Sigmoid colon (tissue), 7 donors: ENCODE measurements at places on chromosomes 7 and 10.

- no peak for DNase-seq
These were observed 408.4 kb downstream of the SUGCT start for GRCh38 chr7:40542982-40543741.

DNA sequence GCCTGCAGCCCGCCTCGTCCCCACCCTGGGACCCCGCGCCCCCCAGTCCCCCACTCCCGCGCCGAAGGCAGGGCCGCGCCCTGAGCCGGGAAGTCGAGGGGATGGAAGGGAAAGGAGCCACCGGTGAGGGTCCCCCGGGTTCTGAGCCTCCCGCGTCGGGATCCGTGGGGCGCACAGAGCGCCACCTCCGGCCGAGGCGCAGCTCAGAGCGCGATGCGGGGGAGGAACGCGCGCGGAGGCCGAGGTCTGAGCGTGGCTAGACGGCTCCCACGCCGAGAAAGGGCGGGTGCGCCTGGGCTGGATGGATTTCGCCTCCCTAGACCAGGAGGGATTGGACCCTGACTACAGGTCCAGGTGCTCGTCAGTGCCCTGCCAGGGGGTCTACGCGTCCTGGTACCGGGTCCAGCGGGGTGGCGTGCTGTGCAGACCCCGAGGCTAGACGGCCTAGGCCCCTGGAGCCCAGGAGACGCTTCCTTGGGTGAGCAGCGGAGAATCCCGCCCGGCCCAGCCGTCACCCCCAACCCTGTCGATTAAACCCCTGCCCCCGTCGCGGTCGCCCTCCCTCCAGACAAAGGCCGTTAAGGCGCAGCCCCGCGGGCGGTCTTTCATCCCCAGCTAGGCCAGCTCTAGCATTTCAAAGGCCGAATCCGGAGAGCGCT lies 986 bp upstream of the PDGFA start:
- DNase-seq, result no peak

DNA sequence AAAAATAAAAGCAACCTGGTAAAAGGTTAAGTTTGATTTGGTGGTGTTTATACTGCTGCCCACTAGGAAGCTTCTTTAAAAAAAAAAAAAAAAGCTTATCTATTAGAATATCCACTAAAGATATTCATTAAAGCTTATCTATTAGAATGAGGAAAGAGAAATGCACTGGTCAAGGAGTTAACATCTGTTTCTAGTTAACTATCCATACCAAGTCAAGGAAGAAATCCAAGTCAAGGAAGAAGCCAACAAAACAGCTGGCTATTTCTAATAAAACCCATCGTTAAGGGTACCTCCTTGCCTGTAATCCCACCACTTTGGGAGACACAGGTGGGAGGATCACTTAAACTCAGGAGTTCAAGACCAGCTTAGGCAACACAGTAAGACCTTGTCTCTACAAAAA lies 82.6 kb downstream of the JMJD1C start:
- no peak for DNase-seq

DNA sequence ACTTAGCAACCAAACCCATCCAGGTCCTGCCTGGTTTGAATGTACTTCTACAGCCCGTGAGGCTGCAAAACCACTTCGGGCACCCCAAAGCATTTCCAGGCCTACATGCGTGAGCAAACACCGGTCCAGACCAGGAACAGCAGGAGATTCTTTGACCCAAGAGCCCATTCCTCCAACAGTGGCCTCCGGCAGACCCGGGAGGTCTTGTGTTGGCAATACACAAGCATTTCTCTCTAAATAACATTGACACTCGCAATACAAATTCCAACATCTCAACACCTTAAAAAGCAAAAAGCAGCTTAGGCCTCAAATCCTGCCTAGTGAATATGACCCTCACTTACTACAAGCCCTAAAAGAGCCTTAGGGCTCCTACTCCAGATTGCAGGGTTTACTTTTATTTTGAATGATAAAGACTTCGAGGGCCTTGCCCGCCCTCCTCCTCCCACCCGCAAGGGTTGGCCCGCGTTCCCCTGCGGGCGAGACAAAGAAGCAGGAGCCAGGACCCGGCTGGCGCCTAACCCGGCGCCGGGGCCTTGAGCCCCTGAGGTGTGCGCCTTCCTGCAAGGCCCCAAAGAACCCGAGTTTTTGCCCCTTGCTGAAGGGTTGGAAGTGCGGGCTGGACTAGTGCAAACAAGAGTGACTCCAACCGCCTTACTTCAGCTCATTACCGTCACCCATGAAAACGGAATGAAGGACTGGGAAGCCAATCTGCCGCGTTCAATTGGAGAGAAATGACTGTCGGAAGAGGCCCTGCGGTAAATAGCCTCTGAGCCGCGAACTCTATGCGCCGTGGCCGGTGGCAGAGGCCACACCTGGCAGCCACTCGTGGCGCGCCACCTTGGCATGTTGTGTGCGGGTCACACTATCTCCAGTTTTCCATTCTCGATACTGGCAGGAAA lies 3.4 kb upstream of the DLX6 start:
- DNase-seq, result no peak

- DNase-seq, result no peak
These were observed 678.2 kb downstream of the GRM8 start for GRCh38 chr7:126574276-126575250.
